ENCODE measurements at places on chromosomes 1 and 21.
A peak's percentile ranks its signal among the peaks of the same experiment; 100 is the strongest.

- DNase-seq: no peak
Observed at GRCh38 chr1:100347009-100347966, 5.0 kb upstream of the CDC14A start.

- no peak for DNase-seq
Observed at GRCh38 chr1:53726009-53726600, 12.9 kb downstream of the GLIS1 start.

GRCh38 chr1:165828669-165829329 is 1.4 kb downstream of the UCK2 start:
- peak; percentile 69 for DNase-seq

GRCh38 chr21:16028142-16028541 is 298.4 kb downstream of the USP25 start:
- no peak for DNase-seq

GRCh38 chr1:12208764-12209494 is 20.9 kb upstream of the VPS13D start:
- peak; percentile 40 for DNase-seq

- no peak for DNase-seq
Observed at GRCh38 chr1:169514566-169515270, 29.0 kb upstream of the SLC19A2 start.

GRCh38 chr1:20787840-20788795 is 1.0 kb upstream of the HP1BP3 start:
- DNase-seq: peak; percentile 31

DNA sequence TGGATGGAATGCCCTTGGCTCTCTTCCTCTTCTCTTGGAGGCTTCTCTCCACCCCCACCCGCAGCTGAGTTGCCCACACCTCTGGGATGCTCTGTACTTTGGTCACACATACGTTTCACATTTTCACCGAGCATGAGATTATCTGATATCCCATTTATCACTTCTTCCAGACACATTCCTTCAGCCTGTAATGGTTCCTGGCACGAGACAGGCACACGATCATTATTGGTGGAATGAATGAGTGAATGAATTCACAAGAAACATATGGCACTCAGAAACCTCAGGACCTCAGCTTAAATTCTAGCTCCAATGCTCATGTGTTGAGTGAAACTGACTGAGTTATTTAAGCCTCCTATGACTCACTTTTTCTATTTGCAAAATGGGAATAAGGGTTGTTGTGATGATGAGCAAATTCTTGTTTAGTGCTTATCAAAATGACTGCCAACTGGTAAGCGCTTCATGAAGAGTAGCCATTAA is 242.7 kb upstream of the JUN start:
- no peak for DNase-seq

- DNase-seq: no peak
Observed at GRCh38 chr21:38334866-38335265, 78.1 kb downstream of the KCNJ15 start.

DNA sequence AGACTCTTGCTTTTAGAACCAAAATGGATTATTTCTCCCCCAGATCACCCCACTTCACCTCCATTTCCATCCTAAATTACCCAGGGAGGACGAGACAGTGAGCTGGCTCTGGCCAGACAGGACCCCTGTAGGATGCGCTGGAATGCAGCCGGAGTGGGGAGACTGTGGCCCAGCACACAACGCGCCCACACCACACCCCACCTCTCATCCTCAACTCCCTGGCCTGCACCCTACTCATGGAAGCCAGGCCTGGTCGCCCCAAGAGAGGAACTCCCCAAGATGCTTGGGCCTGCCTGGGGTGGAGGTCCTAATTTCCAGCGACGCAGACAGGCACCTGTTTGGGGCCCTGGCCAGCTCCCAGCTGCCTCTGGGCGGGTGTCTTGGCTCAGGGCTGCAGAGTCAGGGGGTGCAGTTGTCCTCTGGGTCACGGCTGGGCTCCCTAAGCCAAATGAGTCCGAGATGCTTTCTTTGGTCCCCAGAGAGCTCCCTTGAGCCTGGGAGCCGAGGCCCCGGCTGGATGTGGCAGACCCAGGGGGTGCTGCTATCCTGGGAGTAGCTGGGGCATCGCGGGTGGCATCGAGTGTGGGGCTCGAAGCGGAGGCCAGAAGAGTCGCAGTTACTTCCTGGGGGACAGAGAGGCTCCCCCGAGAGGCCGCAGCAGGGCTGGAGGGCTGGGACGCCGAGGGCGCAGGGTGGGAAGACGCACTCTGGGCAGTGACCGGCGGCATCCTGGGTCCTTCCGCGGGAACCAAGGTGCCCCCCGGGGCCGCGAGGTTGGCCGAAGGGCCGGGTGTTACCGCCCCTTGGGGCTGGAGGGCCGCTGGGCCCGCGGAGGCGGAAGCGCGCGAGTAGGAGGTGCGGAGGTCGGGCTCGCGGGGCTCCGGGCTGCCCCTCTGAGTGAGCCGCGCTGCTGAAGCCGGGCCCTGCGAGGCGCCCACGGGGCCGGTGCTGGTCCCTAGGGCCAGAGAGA is 10.4 kb downstream of the CLEC20A start:
- no peak for DNase-seq

DNA sequence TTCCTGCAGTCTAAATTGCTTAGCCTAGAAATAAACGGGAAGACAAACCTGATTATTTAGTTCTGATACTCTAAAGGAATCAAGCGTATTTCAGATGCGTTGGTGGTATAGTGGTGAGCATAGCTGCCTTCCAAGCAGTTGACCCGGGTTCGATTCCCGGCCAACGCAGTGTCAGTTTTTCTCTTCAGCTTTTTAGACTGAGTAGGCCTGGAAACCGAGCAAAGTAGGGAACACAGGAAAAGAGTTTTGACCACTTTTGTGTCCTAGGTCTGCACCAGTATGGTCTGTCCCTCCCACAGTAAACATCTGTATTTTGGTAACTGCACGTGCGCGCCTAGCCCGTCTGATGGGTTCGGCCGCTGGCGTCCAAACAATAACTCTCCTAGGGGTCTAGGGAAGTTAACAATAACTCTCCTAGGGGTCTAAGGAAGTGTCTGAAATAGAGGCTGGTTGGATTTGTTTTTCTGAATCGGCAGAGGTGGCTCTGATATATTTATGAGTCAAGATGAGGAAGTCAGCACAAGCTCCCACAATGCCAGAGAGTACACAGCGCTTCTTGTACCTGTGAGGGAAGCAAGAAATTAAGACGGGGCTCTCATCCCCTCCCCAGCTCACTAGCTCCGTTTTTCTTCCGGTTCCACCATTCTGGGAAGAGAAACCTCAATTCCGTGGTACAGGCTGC is 15.6 kb upstream of the HJV start:
- peak; percentile 84 for DNase-seq

GRCh38 chr1:43671626-43672330 is 21.8 kb downstream of the KDM4A start:
- DNase-seq: no peak

DNA sequence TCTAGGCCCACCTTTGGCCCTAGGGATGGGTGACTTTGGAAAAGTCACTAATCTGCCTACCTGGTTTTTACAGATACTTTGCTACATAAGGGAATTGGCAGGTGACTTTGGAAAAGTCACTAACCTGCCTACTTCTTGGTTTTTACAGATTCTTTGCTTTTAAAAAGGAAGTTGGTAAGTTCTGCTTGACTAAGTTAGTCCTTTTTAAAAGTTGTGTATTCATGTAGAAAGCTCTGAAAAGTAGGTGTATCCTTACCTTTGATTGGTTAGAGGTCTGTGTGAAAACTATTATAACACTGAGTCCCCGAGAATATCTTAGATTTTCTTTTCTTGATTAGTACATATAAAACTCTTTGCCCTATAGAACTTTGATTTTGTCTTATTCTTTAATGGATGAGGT is 12.4 kb downstream of the ATF6 start:
- DNase-seq: no peak

All from HS-27A (cell line).